Tracheal epithelial cell (primary cell): ENCODE measurements at places on chromosomes 11 and 22. TPM values are rescaled to one million over a fixed set of nuclear protein-coding genes. Genes with fewer than 3 reads are reported as not detected.

PHOX2A gene
- total RNA-seq: not detected in 2 replicates

TRPM5 gene
- not detected in 2 replicates for total RNA-seq

OR5P2 gene
- not detected in 2 replicates for total RNA-seq

USP35 gene
- 3.4 and 7.5 TPM in 2 replicates for total RNA-seq

CCND1 gene
- total RNA-seq: 350 and 427 TPM in 2 replicates

C22orf31 gene
- total RNA-seq: not detected in 2 replicates

CD3D gene
- total RNA-seq: not detected in 2 replicates

UPB1 gene
- total RNA-seq: 0.24 TPM in 1 of 2 replicates, not detected in the other

MAFF gene
- total RNA-seq: 14.7 and 65.5 TPM in 2 replicates

PRODH gene
- 11.6 and 14.7 TPM in 2 replicates for total RNA-seq

LDHAL6A gene
- total RNA-seq: not detected in 2 replicates

FGF19 gene
- not detected in 2 replicates for total RNA-seq

SLC5A12 gene
- total RNA-seq: not detected in 2 replicates

HBD gene
- not detected in 2 replicates for total RNA-seq

TRIM49C gene
- total RNA-seq: not detected in 2 replicates

ST13 gene
- total RNA-seq: 189 and 212 TPM in 2 replicates

SMIM35 gene
- total RNA-seq: under 0.01 TPM in 1 of 2 replicates, not detected in the other

OR6T1 gene
- total RNA-seq: not detected in 2 replicates

TOB2 gene
- 9.2 and 12.1 TPM in 2 replicates for total RNA-seq

OR2AT4 gene
- not detected in 2 replicates for total RNA-seq

TST gene
- total RNA-seq: 34.1 and 68.7 TPM in 2 replicates

RIBC2 gene
- total RNA-seq: not detected in 2 replicates

GNAZ gene
- total RNA-seq: 0.48 TPM in 1 of 2 replicates, not detected in the other

OR6A2 gene
- total RNA-seq: under 0.01 TPM in 2 replicates

PGR gene
- not detected in 2 replicates for total RNA-seq

SPDYC gene
- not detected in 2 replicates for total RNA-seq

CCDC89 gene
- not detected in 2 replicates for total RNA-seq

RAPSN gene
- 0.24 TPM in 1 of 2 replicates, not detected in the other for total RNA-seq

CFAP300 gene
- 3.6 and 8.7 TPM in 2 replicates for total RNA-seq

MRGPRX3 gene
- 2.4 TPM in 1 of 2 replicates, not detected in the other for total RNA-seq

ATG16L2 gene
- 2.8 and 10.8 TPM in 2 replicates for total RNA-seq

SLC22A25 gene
- not detected in 2 replicates for total RNA-seq
